AML-193 (cell line): ENCODE measurements at places on chromosomes 3 and 15.

DNA sequence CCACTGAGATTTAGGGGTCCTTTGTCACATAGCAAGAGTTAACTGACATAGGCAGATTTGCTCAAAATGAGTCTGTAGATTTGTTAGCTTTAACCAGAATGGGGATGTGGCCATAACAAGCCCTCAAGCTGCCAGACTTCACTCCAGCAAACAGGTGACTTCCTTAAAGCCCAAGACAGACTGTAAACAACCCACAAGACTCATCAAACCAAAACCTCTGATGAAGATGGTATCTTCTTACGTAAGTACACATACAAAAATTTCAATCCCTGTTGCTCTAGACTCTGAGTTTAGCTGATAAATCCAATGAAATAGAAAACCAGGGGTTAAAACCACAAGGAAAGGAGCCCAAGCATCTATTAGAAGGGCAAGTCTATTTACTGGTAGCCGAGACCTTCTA lies 18.2 kb upstream of the ZBTB20 start:
- DNase-seq, result no peak

DNA sequence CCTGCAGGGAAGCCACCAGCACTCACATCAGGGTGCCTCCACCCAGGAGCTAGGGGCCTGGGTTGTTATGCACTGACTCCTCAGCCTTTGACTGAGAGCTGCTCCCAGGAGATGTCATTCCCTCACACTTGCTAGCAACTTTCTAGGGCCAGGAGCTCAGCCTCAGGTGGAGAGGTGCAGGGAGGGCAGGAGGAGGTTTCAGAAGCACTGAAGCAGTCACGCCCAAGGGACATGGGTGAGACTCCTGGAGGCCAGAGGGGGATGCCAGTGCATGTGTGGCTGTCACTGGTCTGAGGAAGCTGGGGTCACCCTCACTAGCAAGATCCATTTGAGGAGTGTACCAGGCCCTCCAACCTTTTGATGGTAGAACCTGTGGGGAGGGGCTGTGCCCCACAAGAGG lies 271.2 kb downstream of the PLCL2 start:
- DNase-seq, result no peak

GRCh38 chr3:141076797-141077571 lies 25.8 kb downstream of the SPSB4 start:
- DNase-seq, result no peak

GRCh38 chr3:112605285-112605684 lies 35.7 kb downstream of the CCDC80 start:
- DNase-seq, result no peak

GRCh38 chr3:122947738-122948137 lies 79.8 kb downstream of the SEMA5B start:
- no peak for DNase-seq
